Renal cortical epithelial cell (primary cell): ENCODE measurements at places on chromosomes 16 and 17. TPM values are rescaled to one million over a fixed set of nuclear protein-coding genes. Genes with fewer than 3 reads are reported as not detected.

The MT2A gene
- total RNA-seq: 146 and 252 TPM in 2 replicates

The HEXD gene
- 8.5 and 21.7 TPM in 2 replicates for total RNA-seq

The KRTAP9-4 gene
- total RNA-seq: not detected in 2 replicates

The NPIPA2 gene
- 0.25 TPM in 1 of 2 replicates, not detected in the other for total RNA-seq

The NRN1L gene
- total RNA-seq: not detected in 2 replicates
